ENCODE measurements at places on chromosomes 12 and 14.
A peak's percentile ranks its signal among the peaks of the same experiment; 100 is the strongest.

DNA sequence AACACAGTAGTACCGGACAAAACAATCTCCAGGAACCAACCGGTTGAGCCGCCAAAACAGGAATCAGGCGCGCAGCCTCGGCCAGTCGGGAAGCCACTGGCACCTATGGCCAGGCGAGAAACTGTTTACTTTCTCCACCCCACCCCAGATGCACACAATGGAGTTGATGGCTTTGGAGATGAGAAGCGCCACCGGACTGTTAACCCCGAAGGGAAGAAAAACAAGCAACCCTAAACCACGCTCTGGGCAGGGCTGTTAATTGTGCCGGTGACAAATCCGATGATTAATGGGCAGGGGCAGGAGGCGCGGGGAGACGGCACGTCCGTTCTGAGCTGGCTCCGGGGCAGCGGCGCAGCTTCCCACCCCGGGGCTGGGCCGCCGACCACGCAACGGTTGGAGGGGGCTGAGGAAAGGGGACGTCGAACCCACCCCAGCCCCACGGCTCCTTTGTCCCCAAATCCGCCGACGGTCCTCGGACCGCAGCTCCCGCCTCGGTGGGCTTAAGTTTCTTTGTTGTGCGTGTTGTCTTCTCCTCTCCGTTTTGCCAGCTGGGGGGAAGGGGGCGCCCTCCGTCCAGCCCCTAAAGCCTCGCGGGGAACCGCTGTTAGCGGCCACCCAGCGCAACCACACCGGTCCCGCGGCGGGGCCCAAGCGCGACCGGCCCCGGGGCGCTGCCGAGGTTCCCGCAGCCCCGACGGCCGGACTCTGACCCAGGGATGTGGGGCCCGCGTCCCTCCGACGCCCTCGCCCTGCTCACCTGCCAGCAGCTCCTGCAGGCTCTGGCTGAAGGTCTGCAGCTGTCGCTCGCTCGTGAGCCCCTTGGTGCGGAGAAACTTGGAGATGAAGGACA, 790 bp downstream of the BTG1 start:
- peak; percentile 51 for DNase-seq

GRCh38 chr12:54840244-54840865, 14.0 kb upstream of the MUCL1 start:
- DNase-seq = no peak

GRCh38 chr12:13631873-13632272, 349.5 kb downstream of the GRIN2B start:
- no peak for DNase-seq

- no peak for DNase-seq
Observed at GRCh38 chr12:29150462-29150861, 1.4 kb downstream of the FAR2 start.

GRCh38 chr14:68178282-68178681, 358.7 kb downstream of the RAD51B start:
- no peak for DNase-seq

GRCh38 chr14:32590157-32590556, 261.1 kb downstream of the AKAP6 start:
- no peak for DNase-seq

- DNase-seq = no peak
Observed at GRCh38 chr14:39615352-39615751, 183.1 kb upstream of the FBXO33 start.

DNA sequence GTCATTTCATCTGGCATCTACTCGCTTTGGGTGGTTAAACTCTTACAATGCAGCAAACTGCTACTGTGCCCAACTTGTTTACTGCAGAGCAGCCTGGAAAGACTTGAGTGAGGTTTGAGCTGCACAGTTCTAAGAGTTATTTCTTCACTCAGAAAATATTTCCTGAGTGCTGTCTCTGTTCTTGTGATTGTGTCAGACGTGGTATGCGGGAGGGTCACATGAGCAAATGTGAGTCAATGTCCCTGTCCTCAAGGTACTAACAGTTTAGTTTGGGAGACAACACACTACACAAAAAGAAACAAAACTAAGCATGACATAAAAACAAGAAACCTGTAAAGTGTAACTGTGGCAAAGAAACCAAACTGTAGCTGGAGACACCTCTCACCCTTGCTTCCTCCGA, 32.4 kb downstream of the FLVCR2 start:
- no peak for DNase-seq

DNA sequence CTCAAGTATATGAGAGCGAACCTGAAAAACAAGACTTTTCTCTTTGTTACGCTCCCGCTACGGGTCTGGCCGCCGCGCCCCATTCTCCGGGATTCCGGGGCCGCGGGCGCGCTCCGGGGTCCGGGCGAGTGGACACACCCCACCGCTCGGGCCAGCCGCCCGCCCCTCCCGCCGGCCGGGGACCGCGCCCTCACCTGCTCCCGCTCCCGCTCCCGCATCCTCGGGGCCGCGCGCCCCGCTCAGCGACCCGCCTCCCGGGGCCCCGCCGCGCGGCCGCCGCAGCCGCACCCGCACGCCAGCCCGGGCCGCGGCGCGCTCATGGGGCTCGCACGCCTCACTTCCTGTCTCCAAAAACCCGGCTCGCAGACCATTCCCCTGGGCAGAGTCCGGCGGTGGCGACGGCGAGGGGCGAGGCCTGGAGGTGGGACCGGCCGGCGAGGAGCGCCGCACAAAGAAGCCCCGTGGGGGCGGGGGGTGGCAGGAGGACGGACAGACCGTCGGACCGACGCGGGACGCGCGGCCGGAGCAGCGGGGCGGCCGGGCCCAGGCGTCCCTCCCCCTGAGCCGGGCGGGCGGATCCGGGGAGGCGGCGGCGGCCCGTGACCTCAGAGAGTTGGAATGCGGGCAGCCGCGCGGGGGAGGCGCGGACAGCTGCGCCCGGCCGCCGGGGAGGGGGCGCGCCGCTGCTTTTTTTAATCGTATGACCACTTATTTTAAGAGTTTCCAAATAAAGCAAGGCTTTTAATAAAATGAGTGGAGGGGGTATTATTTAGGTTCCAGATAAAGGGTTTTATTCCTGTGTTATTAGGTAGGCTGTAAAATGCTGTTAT, at the start of gene PTPN21:
TSS of gene PTPN21 (minus strand) at position 551 of the 830 bp plus-strand sequence. CDS start 4,590 bp downstream, outside the sequence.
- DNase-seq = peak; percentile 81

DNA sequence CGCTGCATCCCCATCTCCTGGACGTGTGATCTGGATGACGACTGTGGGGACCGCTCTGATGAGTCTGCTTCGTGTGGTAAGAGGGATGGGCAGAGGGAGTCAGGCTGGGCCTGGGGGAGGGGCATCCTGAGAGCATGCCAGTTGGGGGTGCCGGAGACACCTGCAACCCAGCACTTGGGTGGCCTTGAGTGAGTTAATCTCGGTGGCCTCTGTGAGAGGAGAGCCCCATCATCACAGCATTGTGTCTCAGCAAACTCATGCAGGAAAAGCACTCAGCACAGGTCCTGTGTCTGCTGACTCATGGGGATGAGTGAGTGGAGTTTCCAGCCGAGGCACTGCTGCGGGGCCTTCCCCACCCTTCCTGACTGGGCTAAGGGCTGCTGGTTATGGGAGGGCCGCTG, 19.6 kb upstream of the LRP1-AS start:
- DNase-seq = peak; percentile 94

All from RWPE1 (cell line).